Right renal cortex interstitium (tissue), 3 donors: ENCODE measurements at places on chromosomes 7 and 10. TPM values are rescaled to one million over a fixed set of nuclear protein-coding genes. Genes with fewer than 3 reads are reported as not detected.

Gene ACBD7
- polyA plus RNA-seq, result 7.1 TPM

DNA sequence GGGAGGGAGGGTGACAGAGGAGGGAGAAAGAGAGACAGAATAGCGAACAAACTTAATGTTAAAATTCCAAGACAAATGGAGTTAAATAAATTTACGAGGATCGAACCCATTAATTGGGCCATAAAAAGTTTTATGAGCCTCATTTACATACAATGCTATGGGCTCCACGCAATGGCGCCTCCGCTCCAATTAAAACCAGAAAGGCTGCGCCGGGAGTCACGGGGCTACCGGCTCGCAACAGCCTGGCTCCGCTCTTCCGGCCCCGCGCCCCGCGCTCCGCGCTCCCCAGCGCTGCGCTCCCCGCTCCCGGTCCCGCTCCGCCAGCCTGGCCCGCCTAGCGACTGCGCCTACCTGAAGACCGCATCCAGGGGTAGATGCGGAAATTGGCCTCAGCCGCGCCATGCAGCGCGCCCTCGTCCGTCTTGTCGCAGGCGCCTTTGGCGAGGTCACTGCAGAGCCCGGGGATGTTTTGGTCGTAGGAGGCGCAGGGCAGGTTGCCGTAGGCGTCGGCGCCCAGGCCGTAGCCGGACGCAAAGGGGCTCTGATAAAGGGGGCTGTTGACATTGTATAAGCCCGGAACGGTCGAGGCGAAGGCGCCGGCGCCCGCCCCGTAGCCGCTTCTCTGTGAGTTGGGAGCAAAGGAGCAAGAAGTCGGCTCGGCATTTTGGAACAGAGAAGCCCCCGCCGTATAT lies 513 bp downstream of the HOXA7 start:
- no peak for DNase-seq

GRCh38 chr7:106623853-106624252 lies 37.1 kb downstream of the CCDC71L start:
- DNase-seq, result no peak

DNA sequence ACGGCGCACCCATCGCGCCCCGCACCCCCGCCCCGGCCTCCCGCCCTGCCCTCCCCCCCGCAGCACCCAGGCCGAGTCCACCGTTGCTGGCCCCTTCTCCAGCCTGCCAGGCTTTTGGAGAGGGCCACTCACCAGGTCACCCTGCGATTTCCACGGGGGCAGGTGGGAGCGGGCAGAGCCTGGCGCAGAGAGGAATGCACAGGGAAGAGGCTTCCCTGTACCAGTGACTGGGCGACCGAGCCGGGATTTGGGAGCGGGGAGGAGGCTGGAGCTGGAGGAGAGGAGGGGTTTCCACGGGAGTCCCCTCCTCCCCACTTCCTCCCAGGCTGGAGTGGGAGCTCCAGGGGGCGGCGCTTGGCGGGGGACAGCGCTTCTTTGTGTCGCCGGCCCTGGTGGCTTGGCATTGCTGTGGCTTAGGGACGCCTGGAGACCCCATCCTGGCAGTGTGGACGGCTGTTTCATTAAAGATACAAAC lies 19.3 kb downstream of the TCAF1 start:
- peak; percentile 75 for DNase-seq

Gene JAKMIP3
- 0.18 TPM for polyA plus RNA-seq

Gene NKX1-2
- not detected for polyA plus RNA-seq

Gene SPAM1
- not detected for polyA plus RNA-seq

- no peak for DNase-seq
Observed at GRCh38 chr7:14821757-14822480, 80.6 kb downstream of the DGKB start.

GRCh38 chr7:148696787-148697186 lies 1.9 kb upstream of the CUL1 start:
- no peak for DNase-seq

GRCh38 chr10:117410557-117410956 lies 35.3 kb upstream of the PDZD8 start:
- DNase-seq, result no peak

GRCh38 chr10:69318106-69318866 lies 40.0 kb downstream of the HK1 start:
- DNase-seq, result peak; percentile 82

DNA sequence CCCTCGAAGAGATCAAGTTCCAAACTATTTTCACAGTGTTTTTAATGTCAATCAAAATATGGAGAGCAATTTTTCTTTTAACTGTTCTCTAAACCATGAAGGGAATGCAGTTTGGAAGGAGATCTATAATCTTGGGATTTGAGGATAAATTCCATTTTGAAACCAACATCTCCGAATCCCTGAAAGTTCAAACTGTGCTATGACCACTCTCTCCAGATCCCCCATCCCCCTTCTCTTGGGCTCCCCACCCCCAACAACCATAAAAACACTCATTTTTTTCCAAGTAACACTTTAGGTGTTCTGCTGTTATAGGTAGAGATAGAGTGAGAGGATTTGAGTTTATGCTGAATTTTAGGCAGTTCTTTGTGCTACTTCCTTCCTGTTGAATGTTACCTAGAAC lies 1.7 kb downstream of the CALD1 start:
- DNase-seq, result no peak

- no peak for DNase-seq
Observed at GRCh38 chr10:112765717-112766235, 184.3 kb upstream of the TCF7L2 start.

DNA sequence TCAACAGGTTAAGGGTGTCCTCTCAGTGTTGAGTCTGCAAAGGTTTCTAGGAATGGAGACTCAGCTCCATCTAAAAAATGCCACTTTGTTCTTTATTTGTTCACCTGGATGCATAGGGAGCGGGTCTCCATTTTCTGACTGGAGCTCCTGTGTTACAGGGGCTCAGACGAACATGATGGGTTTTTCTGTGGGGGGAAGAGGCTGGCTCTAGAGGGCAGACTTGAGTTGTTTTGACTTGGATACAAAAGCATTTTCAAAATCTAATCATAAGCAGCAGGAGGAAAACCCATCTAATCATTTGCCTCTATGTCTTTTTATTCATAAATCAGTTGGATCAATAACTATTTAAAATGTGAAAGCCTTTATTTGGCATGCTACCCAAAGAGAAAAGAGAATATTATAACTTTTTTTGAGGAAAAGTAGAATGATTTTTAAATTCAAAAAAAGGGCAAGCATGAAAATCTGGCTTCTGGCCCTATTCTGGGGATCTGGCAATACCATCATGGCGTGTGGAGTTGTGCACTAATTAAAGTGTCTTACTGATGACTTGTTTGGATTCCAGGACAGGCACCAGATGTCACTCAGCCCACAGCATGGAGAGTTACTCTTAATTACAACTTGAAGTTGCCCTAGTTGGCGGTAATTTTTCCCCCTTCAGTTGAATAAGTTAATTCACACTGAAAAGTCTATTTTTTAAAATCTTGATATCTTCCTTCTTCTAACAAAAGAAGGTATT lies 594.9 kb downstream of the REEP3 start:
- DNase-seq, result no peak

GRCh38 chr7:42768045-42768444 lies 143.8 kb downstream of the C7orf25 start:
- no peak for DNase-seq

- DNase-seq, result no peak
Observed at GRCh38 chr10:33125522-33126517, 167.8 kb upstream of the ITGB1 start.

DNA sequence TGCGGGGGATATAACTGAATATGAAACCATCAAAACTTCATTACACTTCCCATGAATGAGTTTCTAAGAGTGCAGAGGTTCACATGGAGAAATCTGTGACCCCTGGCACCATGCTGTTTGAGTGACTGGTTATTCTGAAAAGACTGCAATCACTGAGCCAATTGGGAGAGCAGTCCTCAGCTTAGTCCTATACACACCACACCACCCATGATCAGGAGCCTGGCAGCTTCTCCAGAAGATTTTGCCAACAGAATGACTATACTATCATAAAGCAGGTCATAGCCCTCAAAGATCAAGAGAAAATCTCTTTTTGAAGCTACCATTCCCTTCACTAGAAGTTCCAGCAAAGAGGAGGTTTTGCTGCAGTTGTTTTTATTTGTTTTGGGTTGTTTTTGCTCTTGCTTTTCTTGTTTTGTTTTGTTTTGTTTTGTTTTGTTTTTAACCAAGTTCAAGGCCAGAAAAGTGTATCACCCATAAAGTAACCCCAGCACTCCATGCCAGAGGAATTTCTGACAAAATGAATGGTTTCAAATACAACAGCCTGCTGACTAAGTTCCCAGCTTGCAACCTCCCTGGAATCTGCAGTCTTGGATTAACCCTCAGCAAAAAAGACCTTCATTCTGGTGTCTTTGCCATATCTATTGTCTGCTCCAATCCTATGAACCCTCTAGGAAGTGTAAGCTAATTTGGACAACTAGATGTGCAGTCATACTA lies 19.7 kb upstream of the HGF start:
- DNase-seq, result no peak

GRCh38 chr10:12586741-12587140 lies 237.4 kb downstream of the CAMK1D start:
- no peak for DNase-seq

Gene FOXK1
- 11.9 TPM for polyA plus RNA-seq

DNA sequence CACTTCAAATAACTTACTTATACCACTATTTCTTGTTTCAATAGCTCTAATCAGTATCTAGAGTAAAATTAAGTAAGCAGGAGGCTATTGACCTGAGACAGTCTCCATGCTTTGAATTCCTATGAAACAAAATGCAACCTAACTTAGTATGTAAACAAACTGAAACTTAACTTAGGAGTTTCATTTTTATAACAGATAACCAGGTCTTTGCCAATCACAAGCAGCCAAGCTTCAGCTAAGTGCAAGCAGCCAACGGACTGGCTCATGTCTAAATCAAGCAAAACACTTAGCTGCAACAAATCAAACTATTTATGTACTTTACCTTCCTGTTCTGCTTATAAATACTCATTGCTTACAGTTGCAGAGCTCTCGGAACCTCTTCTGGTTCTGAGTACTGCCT lies 4.4 kb upstream of the GSTK1 start:
- DNase-seq, result no peak

DNA sequence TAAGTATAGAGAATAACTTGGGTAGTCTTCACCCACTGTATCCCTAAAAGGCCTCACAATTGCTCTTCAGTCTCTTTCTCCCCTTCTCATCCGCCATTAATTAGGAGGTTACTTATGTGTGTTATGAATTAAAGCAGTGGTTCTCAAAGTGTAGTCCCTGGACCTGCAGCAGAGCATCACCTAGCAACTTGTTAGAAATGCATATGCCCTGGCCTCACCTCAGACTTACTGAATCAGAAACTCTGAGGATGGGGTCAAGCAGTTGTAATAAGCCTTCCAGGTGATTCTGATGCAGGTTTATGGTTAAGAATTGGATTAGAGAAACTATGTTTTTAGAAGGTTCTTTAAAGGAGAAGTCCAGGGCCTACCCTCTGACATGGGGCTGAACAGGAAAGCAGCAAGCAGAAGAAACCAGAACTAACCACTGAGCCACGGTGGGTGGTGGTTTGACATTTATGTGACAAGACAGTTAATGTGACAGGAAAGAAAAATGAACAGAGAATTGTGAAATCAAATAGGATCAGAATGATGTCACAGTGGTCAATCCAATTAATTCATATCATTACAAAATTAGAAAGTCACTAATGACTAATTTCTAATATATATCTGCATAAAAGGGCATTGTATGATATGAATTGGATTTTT lies 37.6 kb downstream of the ENTPD1 start:
- DNase-seq, result no peak

Gene SAP25
- 0.82 TPM for polyA plus RNA-seq
